ENCODE measurements at places on chromosomes 1 and 21.

- DNase-seq, result no peak
Observed at GRCh38 chr1:183069562-183070216, 46.5 kb downstream of the LAMC1 start.

DNA sequence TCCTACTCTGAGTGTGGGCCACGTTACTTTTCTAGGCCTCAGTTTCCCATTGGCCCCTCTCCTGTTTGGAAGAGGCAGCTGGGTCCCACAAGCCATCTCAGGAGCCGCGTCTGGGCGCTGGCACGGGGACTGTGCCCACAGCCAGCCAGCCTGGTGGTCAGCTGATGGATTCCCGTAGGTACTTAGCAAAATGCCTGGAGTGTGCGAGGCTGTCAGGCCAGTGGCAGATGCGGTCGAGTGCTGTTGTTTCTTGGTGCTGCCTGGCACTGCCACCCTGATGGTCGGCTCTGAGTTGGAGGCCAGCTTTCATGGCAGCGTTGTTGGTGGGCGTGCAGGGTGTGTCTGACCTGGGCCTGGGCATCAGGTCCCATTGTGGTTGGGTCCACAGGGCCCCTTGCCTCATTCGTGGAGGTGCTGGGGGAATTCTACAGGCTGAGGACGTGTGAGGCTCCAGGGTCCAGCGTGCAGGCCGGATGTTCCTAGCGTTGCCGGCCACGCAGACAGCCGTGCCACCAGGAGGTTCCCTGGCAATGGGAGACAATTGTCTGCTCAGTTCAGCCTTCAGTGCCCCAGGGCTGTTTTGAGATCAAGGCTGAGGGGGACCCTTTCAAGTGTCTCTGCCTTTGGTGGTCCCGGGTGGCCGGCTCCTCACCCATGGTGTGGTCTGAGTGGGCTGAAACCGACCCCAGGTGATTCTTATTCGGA lies 20.9 kb downstream of the SKI start:
- no peak for DNase-seq

- DNase-seq, result peak; percentile 53
Observed at GRCh38 chr1:161099090-161099802, 1.1 kb downstream of the KLHDC9 start.

DNA sequence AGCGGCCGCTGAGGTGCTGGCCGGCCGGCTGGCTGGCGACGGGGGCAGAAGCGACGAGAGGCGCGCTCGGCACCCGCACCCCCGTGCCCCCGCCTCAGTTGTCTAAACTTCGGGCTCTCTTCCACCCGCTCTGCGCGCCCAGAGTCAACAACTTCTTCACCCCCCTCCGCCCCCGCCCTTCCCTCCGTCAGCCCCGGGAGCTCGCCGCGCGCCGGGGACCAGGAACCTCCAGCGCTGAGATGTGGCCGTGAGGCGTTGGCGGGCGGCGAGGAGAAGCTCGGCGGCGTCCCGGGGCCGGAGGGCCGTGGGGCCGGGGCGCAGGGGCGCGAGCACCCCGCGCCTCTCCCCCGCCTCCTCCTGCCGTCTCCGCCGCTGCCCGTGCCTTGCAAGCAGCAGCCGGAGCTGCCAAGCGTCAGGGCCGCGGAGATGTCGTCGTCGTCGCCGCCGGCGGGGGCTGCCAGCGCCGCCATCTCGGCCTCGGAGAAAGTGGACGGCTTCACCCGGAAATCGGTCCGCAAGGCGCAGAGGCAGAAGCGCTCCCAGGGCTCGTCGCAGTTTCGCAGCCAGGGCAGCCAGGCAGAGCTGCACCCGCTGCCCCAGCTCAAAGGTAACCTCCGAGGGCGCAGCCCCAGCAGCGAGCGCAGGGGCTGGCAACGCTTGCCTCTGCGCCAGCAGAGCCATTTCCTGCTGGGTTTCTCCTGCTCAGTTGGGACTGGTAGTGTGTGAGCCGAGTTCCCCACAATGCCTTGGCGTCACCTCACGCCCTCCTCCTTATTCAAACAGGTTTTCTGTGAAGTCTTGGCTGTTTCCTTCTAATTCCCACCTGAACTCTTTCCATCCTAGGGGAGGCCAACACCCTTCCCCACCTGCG lies 710 bp downstream of the PPP2R5A start:
- peak; percentile 82 for DNase-seq

DNA sequence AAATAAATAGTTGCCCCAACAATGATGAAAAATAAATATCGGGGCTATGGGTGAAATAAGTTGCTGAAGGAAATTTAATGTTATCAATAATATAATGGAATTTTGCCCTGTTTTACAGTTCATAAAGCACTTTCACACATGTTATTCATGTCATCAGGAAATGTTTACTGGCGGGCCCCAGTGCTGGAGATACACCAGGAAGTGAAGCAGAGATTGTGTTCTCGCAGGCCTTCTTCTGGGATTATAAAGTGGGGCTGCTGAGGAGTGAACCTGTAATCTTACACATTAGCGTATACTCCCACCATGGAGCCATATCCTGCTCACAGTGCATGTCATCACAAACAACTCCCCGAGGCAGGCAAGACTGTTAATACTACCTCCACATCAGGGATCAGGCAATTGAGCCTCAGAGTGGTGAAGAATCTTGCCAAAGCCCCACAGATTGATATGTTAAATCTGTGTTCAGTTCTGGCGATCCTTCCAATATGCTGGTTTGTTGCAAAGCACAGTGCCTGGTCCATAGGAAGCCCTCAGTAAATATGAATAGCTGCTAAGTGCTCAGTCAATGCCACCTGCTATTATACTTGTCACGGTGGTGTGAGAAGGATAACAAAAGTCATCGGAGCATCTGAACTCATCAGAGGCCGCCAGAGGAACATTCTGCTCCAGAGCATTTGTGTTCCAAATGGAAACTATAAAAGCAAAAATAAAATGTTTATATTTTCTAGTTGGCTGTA lies 104.4 kb upstream of the UBE2U start:
- no peak for DNase-seq

DNA sequence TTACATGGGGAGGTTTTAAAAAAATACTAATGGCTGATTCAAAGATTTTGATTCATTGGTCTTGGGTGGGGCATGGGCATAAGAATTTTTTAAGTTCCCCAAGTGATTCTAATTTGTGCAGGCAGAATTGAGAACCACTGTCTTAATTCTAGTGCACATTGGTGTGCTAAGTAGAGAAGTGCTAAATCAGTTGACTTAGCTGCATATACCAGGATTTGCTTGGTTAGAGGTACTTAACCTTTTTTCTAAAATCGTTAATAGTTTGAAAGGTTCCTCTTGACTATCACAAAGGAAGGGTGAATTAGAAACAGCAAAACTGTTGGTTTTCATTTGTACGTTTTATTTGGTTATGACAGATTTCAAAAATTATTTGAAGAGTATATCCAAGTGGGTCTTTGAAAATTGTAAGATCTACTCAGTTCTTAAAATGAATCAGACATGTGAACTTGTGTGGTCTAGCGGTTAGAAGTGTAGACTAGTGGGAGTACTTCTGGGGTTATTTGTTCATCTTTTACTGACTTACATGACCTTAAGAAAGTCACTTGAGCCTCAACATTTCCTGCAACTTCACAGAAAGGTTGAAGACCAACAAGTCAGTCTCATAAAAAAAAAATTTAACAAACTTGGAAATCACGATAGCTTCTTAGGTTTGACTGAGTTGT lies 66.7 kb downstream of the RPAP2 start:
- DNase-seq, result no peak

- DNase-seq, result no peak
Observed at GRCh38 chr1:230212405-230212936, 145.4 kb downstream of the GALNT2 start.

DNA sequence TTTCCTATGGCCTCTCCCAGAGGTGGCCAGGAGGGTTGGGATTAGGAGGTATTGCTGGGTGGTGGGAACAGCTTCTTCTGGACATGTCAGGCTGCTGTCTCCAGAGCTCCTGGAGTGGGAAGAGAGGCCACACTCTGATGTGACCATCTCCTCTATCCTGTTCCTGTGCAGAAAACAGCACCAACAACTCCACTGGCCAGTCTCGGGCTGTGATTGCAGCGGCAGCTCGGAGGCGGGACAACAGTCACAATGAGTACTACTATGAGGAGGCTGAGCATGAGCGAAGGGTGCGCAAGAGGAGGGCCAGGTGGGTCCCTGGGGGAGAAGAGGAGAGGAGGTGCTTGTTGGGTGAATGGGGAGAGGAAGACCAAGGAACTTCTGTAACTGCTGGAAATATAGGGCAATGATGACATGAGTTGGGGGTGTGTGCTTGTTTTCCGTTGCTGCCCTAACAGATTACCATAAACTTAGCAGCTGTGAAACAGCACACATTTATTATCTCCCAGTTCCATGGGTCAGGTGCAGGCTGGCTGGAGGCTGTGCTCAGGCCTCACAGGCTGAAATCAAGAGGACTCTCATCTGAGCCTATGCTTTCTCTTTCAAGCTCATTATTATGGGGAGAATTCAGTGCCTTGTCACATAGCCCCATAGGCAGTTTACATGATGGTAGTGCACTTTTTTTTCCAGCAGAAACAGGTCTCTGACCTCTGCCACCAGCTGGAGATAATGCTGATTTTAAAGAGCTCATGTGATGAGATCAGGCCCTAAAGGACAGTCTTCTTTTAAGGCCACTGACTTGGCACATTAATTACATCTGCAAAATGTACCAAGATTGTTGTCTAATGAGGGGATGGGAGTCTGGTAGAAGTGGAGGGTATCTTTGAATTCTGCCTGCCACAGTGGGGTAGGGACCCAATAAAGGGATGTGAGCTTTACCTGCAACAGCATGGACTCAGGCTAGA lies 20.8 kb downstream of the VANGL2 start:
- no peak for DNase-seq

GRCh38 chr1:42399315-42400100 lies 18.9 kb downstream of the RIMKLA start:
- no peak for DNase-seq

DNA sequence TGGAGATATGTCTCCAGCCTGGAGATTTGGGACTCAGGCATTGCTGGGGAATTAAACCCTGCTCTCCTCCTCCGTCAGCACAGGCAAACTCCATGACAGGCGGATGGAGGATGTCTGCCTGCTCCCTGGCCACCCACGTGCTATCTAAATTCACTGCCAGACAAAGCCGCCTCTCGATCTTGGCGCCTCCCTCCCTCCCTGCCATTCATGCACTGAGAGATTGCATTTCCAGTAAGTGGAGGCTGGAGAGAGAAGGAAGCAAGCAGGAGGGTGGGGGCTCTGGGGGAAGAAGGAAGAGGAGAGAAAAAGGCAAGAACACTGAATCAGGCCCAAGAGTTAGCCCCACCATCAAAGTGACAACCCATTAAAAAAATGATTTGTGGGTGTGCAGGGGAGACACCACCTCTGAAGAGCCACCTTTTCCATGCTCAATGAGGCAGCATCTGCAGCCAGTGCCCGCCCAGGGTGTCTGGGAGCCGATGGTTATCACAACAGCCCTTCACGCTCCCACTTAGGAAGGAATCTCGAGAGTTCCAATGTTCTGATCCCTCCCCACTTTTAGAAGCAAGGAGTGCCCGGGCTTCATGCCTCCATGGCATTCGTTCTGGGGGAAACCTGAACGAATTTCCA lies 183.0 kb downstream of the HIVEP3 start:
- no peak for DNase-seq

- DNase-seq, result no peak
Observed at GRCh38 chr1:199474738-199475137, 552.8 kb upstream of the NR5A2 start.

DNA sequence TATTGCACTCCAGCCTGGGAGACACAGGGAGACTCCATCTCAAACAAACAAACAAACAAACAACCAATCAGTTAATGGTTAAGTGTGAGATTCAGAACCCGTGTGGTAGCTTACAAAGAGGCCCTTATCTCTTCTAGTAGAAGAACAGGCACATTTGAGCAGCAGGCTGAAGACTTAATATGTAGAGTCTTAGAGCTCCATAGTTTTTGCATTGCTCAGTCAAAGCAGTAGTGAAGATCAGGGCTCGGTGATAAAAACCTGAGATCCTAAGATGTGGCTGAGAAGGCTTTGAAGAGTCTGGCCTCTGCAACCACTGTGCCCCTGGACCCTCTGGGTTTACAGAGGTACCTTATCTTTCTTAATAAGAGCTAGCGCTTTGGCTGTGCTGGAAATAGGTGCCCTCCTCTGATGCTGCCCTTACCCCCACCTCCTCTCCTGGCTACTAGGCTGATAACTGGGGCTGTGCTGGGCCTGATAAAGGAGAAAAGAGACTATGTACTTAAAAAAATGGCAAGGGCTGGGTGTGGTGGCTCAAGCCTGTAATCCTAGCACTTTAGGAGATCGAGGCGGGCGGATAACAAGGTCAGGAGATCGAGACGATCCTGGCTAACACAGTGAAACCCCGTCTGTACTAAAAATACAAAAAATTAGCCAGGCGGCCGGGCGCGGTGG lies 10.5 kb upstream of the UCK2 start:
- DNase-seq, result no peak

DNA sequence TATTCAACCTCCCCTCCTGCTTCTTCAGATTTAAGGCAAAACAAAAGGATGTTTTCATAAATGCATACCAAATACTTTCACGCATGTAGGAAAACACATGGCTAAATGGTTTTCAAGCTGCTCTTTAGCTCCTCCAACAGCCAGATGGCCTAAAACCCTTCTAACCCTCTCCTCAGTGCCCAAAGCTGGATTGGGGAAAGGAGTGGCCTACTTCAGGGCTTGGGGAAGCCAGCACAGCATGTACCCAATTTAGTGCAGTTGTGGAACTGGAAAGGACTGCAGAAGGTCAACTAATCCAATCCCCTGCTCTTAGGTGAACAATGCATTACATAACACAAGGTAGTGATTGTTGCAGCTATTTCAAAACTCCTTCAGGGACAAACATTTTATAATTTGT lies 9.3 kb downstream of the F5 start:
- DNase-seq, result no peak

All from sciatic nerve (tissue), 2 donors.